ENCODE measurements at places on chromosomes 12 and 14.

DNA sequence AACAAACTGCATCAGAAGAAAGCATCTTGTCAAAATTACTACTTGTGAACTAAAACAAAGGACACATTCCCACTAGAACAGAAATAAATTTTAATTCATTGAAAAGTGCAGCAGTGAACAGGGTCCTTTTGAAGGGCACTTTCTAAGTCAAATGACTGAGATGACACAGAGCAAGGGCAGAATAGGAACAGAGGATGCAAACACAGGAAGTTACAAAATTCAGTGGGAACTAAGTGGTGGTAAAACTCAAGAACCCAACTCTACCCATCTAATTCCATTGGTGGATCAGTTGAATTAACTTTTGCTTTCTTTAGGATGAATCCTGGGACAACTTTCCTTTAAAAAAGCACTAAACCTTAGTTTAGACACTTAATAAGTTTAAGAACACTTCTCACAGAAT lies 45.8 kb downstream of the GNS start:
- DNase-seq = no peak

GRCh38 chr12:122875590-122876220 lies 20.2 kb downstream of the VPS37B start:
- no peak for DNase-seq

DNA sequence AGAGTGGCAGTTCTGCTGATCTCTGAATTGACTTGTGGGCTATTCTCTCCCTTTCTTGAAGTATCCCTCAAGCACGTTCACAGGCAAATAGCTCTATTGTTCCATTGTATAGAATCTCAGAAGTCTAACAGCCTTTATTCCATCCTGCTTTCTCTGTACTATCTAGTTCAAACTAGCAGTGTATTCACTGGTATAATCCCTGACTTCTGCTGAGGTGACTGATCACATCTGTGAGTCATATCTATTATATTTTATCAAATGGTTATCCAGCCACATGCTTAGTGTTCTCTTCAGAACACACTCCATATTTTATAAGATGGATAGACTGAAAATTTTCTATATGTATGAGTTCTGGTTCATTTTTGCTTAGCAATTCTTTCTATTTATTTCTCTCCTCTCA lies 866.1 kb downstream of the C12orf50 start:
- no peak for DNase-seq

GRCh38 chr14:51643140-51643539 lies 8.6 kb upstream of the FRMD6 start:
- DNase-seq = no peak

GRCh38 chr14:51419685-51420084 lies 179.6 kb downstream of the TMX1 start:
- DNase-seq = no peak

GRCh38 chr12:31989571-31990362 lies 30.6 kb downstream of the RESF1 start:
- DNase-seq = peak; percentile 36

GRCh38 chr14:98382662-98383061 lies 889.3 kb downstream of the BCL11B start:
- no peak for DNase-seq

- no peak for DNase-seq
Observed at GRCh38 chr12:48008950-48009349, 4.7 kb upstream of the COL2A1 start.

GRCh38 chr12:30976206-30976605 lies 49.7 kb downstream of the TSPAN11 start:
- no peak for DNase-seq

DNA sequence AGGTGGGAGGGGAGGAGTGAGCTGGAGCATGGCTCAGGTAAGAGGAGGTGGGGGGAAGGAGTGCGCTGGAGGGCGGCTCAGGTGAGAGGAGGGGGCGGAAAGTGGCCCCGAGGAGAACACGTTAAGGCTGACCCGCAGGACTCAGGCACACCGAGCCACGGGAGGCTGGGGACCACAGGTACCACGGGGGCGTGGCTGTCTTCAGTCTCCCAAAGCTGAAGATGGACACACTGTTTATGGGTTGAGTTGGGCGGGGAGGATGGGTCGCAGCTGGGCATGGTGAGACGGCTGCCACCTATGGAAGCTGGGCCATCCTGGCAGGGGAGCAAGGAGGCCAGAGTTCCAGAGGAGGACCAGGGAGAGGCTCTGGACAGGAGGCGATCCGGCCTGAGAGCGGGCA lies 23.5 kb downstream of the UBR7 start:
- DNase-seq = no peak

- DNase-seq = no peak
Observed at GRCh38 chr12:11510671-11511070, 115.3 kb upstream of the PRB2 start.

DNA sequence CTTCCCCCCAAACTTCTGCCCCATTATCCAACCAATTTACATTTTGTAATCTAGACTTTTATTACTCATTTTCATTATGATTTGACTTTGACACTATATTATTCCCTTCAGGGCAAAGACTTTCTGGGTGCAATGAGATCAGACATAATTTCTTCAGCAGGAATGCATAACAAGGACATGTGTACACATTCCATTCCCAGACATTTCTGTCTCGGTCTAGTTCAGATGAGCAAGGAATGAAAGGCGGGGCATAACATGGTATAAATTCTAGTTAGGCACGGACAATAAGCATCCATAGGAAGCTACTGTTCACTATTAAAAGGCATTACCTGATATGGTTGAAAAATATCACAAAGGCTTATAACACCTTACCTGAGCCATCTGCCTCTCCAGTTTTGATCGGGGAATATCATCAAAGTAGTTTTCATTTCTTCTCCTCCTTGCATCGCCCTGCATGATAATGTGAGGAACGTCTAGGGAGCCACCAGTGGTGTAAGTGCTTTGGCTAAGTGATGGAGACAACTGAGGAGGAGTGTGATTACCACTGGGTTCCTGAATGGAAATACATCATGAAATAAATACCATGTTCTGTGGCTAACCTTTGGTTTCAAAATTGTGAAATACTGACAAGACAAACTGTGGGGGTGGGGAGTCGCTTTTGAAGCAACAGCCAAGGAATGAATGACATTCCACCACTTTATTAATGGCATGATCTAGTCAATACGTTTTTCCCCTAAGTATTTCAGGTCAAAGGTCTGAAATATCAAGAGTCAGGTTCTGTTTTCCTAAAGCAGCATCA lies 183.9 kb downstream of the APAF1 start:
- DNase-seq = no peak

- DNase-seq = no peak
Observed at GRCh38 chr12:3752096-3752709, 706 bp downstream of the CRACR2A start.

DNA sequence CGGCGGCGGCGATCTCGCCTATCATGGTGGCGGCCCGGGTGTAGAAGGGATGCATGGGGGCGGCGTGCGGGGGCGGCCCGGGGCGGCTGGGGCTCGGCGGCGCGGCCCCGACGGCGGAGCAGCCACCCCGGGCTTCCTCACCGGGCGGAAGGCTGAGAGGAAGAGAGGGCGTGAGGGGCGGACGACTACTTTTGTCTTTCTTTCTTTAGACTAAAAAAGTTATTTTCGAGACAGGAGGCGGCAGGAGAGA lies 240 bp downstream of the BTG1 start:
- DNase-seq = no peak

DNA sequence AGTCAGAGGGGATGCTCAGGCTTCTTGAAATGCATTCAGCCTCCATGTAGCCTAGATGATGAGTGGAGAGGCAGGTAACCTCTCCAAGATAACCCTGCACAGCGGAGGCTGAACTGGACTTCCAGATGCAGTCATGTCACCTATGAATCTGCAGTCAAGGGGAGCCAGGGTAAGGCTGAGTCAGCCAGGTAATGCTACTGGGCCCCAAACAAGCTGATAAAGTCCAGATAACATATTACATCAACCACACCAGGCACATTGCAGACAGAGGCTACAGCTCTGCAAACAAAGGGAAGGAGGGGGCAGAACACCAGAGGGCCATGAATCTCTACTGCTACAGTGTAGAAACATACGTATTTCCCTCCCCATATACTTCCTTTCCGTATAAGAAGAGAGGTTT lies 14.0 kb downstream of the RNASE9 start:
- no peak for DNase-seq

GRCh38 chr14:29465095-29465494 lies 462.6 kb downstream of the PRKD1 start:
- DNase-seq = no peak

GRCh38 chr14:32720927-32721326 lies 217.8 kb upstream of the NPAS3 start:
- no peak for DNase-seq

GRCh38 chr12:47741340-47741703 lies 16.0 kb upstream of the ENDOU start:
- DNase-seq = no peak

DNA sequence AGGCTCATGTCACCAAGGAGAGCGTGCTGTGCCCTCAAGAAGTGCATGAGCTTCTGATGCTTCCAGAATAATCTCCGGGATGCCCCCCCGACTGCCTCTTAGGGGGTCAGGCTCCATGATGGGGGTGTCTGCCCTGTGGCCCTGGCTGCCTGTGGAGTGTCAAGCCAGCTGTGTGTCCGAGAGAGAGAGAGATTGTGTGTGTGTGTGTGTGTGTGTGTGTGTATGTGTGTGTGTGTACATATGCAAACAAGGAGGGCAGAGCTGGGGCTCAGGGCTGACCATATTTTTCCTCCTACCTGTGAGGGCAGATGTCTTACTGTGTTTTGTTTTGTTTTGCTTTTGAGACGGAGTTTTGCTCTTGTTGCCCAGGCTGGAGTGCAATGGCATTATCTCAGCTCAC lies 5.6 kb upstream of the ALDH2 start:
- no peak for DNase-seq
